Stimulated activated CD4-positive, alpha-beta T cell treated with anti-CD3 and anti-CD28 coated beads, Interleukin-15, amount 100 ng/mL, for 1 hour (primary cell): ENCODE measurements at places on chromosomes 12 and 14.

DNA sequence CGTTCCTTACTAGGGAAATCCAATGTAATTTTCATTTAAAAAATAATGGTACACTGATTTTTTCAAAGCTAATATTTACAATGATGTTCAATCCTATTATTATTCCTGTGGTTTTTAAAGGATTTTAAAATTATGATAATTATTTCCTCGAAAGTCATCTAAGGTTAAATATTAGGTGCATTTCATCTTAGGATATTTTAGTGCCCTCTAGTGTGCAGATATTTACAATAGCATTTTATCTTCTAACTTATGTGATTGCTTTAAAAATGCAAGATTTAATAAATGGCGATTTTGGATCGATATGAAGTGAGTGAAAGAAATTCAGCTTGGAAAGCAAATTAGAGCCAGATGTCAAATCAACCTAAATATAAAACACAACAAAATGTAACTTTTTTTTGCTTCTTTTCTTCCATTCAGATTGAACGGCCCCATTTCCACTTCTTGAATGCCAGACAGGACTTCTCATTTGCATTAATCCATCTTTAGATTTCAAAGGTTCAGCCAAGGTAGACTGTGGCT lies 293.5 kb downstream of the SLC6A15 start:
- no peak for DNase-seq

- DNase-seq: no peak
Observed at GRCh38 chr12:65217086-65217485, 47.7 kb downstream of the LEMD3 start.

- DNase-seq: no peak
Observed at GRCh38 chr14:69861025-69861569, 18.1 kb upstream of the SMOC1 start.

- no peak for DNase-seq
Observed at GRCh38 chr14:95275494-95275893, 44.2 kb downstream of the CLMN start.

GRCh38 chr14:73718418-73719251 lies 4.5 kb upstream of the PNMA1 start:
- no peak for DNase-seq

GRCh38 chr14:67018720-67019119 lies 170.5 kb upstream of the GARIN2 start:
- DNase-seq: no peak

DNA sequence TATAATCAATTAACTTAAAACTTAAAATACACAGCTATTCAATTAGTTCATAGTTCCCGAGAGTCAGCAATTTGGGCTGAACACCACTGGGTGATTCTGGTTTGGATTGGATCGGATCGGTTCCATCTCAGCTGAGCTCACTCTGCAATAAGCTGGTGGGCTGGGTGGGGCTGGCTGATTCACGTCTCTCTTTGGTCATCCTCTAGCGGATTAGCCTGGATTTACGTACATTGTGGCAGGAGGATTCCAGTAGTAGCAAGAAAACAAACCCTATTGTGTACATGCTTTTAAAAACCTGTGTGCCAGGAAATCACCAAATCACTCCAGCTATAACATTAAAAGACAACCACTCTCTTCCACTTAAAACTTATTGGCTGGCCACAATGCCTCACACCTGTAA lies 3.2 kb upstream of the CLEC4C start:
- no peak for DNase-seq

DNA sequence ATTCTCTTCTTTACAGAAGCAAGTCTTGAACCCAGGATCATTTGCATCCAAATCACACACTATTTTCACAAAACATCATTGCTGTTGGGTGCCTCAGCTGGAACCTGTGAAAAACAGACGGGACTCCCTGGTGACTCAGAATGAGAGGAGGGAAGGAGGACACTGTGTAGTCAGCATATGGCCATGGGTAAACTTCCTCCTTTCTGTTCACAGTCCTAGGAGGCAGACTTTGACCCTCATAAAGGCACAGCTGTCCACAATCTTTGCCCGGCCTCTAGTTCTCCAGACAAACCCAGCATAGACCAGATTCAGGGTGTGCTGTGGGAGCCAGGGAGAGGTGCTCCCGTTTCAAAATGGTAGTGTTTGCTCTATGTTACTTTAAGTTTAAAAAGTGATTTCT lies 62.0 kb downstream of the DYRK2 start:
- DNase-seq: no peak

DNA sequence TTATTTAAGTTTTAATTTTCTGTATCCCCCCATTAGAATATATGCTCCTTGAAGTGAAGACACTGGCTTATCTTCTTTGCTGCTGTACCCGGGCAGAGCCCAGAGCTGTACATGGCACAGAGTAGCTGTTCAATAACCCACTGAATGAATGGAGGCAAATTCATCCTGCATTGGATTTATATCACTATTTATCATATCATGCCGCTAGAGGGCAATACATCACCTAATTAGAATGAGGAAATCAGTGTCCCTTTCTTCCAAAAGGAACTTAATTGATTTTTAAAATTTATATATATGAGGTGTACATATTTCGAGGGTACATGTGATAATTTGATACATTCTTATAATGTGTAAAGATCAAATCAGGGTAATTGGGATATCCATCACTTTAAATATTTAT lies 89.2 kb upstream of the TMEM260 start:
- DNase-seq: no peak

DNA sequence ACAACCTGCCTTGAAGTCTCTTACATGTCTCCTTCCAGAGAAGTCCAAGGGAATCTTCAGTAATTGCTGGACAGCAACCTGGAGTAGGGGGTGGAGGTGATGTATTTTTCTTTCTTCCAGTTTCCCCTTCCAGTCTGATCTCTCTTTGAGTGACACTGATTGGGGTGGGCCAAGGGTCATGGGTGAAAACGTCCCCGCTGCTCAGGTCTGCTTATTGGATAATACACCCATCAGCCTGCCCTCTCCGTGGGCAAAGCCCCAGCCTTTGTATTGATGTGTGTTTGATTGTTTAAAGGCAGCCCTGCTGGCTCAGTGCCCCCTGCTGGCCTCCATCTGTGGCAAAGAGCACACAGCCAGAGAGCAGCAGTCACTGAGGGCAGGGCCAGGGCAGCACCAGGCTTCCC lies 35.7 kb upstream of the ATP2A2 start:
- DNase-seq: peak; percentile 8

DNA sequence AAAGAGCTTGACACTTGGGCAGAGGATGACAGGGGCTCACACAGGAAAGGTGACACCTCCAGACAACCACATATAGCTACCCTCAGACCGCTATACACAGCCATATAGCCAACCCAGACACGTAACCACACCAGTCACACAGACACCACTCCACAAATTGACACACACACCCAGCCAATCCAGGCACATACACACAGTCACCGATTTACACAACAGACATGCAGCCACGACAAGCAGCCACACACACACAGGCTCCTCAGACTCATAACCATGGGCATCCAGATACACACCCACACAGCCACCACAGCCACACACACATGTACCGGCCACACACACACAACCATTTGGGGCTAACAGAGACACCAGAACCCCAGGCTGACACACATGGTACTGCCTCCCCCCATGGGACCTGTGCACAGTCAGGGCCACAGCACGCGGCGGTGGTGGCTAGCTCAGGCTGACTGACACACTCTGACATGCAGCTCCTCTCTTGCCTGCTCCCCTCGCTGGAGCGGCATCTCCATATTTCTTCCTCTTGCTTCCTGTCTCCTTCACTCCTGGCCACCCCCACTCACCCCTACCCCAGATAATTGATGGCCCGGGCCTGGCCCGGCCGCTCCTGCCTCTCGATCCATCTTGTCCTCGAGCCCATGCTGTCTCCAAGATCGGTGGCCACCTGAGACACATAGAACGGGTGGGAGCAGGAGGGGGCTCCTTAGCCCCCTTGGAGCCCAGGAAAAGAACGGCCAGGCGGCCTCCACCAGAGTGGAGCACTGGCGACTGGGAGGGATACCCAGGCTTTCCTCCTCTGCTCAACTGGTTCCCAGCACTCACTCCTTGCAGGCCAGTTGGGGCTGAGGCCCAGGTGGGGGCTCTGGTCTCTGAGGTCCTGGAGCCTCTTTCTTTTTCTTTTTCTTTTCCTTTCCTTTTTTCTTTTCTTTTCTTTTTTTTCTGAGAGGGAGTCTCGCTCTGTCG lies 6.0 kb upstream of the SHMT2 start:
- DNase-seq: no peak

DNA sequence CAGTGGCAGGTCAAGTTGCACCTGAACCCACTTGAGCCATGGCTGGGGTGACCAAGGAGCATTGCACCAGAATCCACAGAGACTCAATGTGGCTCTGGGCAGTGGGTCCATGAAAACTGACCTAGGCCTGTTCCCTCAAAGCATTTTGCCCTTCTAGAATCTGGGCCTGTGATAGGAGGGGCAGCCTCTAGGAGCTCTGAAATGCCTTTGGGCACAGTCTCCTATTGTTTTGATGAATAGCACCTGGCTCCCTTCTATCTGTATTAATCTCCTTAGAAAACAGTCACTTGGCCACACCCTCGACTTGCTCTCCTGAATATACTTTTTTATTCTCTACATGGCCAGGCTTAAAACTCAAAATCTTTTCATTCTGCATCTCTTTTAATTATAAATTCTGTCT lies 14.1 kb upstream of the KRAS start:
- no peak for DNase-seq
